ENCODE measurements at places on chromosomes 2 and 18.
A peak's percentile ranks its signal among the peaks of the same experiment; 100 is the strongest.

GRCh38 chr18:79251021-79251420 lies 144.7 kb upstream of the NFATC1 start:
- peaks cover 2% of the 10 kb centered on the region for H3K36me3 ChIP-seq
- no peak for DNase-seq
- peaks cover 12% of the 10 kb centered on the region for H3K4me1 ChIP-seq
- no peaks in the 10 kb centered on the region for H3K27me3 ChIP-seq
- no peak overlapping the region for H3K27ac ChIP-seq
- H3K4me3 ChIP-seq = no peak overlapping the region

DNA sequence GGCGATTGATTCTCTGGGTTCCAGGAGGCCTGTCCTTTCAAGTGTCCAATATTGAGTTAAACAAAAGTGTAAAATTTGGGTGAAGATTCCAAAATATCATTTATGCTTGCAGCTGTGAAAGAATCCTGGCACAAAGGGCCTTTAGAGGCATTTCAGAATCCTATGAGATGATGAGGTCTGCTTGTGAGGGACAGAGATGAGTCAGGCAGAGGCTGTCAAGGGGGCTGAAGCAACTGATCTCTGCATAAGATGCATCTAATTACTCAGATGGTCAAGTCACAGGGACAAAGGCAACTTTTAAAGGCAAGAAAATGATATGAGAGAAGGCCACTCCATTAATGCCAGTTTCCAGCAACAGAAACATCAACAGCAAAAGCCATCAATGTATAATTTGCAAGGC lies 78.8 kb downstream of the FHOD3 start:
- no peak overlapping the region for H3K4me3 ChIP-seq
- DNase-seq = no peak
- peaks cover 27% of the 10 kb centered on the region for H3K27me3 ChIP-seq
- no peaks in the 10 kb centered on the region for H3K4me1 ChIP-seq

- peaks cover 6% of the 10 kb centered on the region for H3K4me1 ChIP-seq
- peaks cover 28% of the 10 kb centered on the region for H3K27me3 ChIP-seq
- H3K4me3 ChIP-seq = no peak overlapping the region
- no peaks in the 10 kb centered on the region for H3K36me3 ChIP-seq
Observed at GRCh38 chr18:61582202-61582710, 249.0 kb downstream of the CDH20 start.

DNA sequence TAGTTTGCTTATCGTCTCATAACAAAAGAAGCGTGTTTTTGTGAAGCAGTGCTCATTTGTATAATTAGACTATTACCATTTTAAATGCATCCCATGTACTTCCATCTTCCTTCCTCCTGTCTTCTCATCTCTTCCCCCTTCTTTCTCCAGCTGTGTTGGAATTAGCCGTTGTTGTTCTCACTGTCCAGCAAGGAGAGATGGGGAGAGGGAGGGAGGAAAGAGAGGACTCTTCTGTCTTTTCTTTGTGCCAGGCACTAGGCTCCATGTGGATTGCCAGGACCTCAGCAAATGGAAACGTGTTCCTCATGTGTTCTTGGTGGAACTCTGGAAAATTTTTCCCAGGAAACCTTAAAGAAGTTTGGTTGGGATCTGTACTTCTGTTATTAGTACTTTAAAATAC lies 131.7 kb downstream of the PHLPP1 start:
- H3K36me3 ChIP-seq = peaks cover 2% of the 10 kb centered on the region
- no peak overlapping the region for H3K4me3 ChIP-seq
- DNase-seq = no peak

DNA sequence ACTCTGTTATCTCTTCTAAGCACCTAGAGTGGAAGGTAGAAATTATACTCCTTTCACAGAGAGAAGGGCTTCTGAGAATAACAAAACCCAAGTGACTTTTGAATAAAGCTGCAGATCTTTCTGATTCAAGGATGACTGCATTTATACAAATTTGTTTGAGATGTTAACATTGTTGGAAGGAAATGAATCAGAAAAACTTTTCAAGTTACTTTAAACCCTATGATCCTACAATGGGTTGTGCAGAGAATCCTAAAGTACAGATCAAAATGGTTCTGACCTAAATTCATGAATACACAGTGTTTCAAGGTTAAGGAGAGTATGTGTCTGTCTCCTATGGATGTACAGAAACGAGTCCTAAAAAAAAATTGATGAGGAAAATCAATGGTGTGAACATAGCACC lies 1.8 kb downstream of the RFTN2 start:
- H3K36me3 ChIP-seq = no peaks in the 10 kb centered on the region
- H3K27me3 ChIP-seq = peaks cover 22% of the 10 kb centered on the region
- no peak overlapping the region for H3K4me3 ChIP-seq
- H3K4me1 ChIP-seq = no peaks in the 10 kb centered on the region
- no peak overlapping the region for H3K27ac ChIP-seq
- no peak for DNase-seq

DNA sequence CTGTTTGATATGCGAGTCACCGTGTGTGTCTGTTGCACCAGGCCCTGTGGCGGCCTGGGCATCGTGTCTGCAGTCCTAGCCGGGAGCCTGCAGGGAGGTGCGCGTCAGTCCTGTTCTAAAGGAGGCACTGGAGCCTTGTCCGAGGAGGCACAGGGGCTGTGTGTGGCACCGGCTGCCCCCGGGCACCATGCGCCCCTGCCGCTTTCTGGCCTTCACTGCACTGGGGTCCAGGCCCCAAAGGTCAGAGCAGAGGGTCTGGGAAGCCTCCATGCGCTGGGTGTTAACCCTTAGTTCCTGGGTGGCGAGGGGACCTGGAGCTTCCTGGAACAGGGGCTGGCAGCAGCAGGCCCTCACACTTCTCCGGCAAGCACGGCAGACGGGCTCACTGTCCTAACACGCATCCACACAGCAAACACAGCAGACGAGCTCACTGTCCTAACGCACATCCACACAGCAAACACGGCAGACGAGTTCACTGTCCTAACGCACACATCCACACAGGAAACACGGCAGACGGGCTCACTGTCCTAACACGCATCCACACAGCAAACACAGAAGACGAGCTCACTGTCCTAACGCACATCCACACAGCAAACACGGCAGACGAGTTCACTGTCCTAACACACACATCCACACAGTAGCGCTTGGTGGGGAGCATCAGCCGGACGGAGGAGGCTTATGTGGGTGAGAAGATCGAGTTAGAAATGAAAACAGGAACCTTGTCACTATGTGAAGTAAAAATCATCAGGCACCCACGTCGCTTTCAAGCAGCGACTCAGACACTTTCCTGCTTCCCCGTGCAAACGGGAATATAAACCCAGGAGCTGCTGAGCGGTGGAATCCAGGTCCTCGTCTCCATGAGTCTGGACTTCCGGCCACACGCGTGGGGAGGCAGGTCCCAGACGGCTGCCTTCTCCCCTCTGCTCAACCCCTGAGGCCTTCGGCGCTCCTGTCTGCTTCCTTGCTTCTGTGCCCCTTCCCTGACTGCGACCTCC lies 65.3 kb downstream of the TPO start:
- DNase-seq = no peak
- H3K27me3 ChIP-seq = no peaks in the 10 kb centered on the region
- H3K4me1 ChIP-seq = no peaks in the 10 kb centered on the region
- H3K27ac ChIP-seq = no peak overlapping the region
- no peaks in the 10 kb centered on the region for H3K36me3 ChIP-seq

- no peak overlapping the region for H3K27ac ChIP-seq
- DNase-seq = no peak
- H3K4me1 ChIP-seq = peaks cover 3% of the 10 kb centered on the region
- no peaks in the 10 kb centered on the region for H3K36me3 ChIP-seq
- H3K27me3 ChIP-seq = peaks cover 11% of the 10 kb centered on the region
Observed at GRCh38 chr2:71600555-71600954, 147.2 kb downstream of the DYSF start.

DNA sequence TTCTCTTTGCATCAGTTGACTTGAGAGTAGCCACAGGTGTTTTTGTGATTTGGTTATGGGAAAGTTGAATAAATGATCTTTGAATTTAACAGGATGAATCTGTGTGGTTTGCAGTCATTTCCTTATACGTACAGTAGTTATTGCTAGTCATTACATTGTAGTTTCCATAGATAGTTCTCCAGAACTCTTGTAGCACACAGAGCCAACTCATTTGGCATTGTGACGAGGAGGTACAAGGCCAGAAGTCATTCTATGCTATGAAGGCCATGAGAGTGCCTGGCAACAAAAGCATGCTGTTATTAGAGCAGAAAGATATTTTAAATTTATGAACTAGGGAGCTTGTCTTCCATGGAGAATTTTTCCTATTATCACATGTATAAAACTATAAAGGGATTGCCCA lies 973.0 kb upstream of the CHAC2 start:
- H3K4me3 ChIP-seq = no peak overlapping the region
- DNase-seq = no peak
- H3K36me3 ChIP-seq = no peaks in the 10 kb centered on the region

DNA sequence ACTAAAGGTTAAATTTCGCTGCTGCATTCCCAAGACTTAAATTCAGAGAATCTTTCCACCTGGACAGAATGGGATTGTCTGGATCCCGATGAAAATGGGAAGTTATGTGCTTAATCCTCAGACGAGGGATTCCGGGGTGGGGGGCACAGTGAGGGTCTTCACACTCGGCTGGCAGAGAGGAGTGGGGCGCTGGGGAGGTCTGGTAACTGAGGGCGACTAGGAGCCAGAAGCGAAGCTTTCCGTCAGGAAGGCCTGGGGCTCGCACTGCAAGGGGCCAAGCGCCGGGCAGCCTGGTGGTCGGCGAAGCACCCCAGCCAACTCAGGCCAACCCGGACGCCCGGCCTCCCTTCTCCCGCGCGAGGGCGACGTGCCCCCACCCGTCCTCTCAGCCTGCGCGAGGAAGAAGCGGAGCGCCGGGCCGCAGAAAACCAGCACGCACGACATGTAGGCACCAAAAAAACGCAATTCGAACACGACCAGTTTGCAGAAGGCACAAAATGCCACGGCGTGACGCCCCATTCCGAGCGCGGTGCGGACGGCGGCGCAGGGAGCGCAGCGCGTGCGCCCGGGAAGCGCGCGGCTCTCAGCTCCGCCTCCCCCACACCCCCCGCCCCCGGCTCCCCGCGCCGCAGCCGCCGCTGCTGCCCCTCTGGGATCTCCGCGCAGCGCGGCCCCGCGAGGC lies 188.1 kb downstream of the ZEB2 start:
- H3K27me3 ChIP-seq = peaks cover 2% of the 10 kb centered on the region
- H3K4me3 ChIP-seq = peak overlapping the region; percentile 93
- H3K27ac ChIP-seq = peak overlapping the region; percentile 98
- H3K4me1 ChIP-seq = peaks cover 38% of the 10 kb centered on the region
- H3K36me3 ChIP-seq = peaks cover 19% of the 10 kb centered on the region

GRCh38 chr2:43408407-43409160 lies 182.2 kb upstream of the ZFP36L2 start:
- no peak overlapping the region for H3K27ac ChIP-seq
- peaks cover 5% of the 10 kb centered on the region for H3K36me3 ChIP-seq
- no peaks in the 10 kb centered on the region for H3K4me1 ChIP-seq
- no peak for DNase-seq

GRCh38 chr2:61117534-61117933 lies 44.5 kb upstream of the C2orf74 start:
- H3K4me1 ChIP-seq = peaks cover 9% of the 10 kb centered on the region
- no peaks in the 10 kb centered on the region for H3K36me3 ChIP-seq
- H3K27ac ChIP-seq = no peak overlapping the region

DNA sequence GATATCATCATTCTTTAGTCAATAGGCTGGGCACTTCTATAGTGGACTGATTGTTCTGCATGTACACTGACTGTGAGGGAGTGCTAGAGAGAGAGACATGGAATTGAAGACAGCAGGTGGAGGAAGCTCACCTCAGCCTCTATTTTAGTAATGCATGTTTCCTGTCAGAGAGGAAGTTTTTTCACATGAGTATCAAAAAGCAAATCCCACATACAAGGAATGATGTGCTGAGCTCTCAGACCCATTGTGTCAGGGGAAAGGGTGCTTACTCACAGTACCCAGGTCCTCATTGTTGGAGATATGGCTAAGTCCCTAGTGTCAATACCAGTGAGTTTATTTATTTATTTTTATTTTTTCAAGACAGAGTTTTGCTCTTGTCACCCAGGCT lies 9.9 kb upstream of the CDK15 start:
- H3K27me3 ChIP-seq = peaks cover 2% of the 10 kb centered on the region
- H3K27ac ChIP-seq = no peak overlapping the region
- no peaks in the 10 kb centered on the region for H3K36me3 ChIP-seq
- DNase-seq = no peak
- H3K4me3 ChIP-seq = no peak overlapping the region

DNA sequence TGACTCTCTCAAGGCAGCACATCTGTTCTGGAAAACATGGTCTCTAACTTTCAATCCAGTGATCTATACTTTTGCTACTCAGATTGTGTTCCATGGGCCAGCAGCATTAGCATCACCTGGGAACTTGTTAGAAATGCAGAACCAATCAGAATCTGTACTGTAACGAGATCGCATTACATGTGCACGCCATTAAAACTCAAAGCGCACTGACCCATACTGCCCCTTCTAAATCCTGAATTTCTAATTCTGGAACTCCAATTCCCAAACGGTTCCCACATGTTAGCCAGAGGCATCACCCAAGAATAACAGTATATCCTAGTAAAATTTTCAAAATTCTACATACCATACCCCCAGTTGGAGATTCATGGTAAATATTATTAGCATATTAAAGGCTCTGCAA lies 10.5 kb upstream of the DCTN1 start:
- H3K4me1 ChIP-seq = peaks cover 7% of the 10 kb centered on the region
- H3K36me3 ChIP-seq = no peaks in the 10 kb centered on the region
- H3K27me3 ChIP-seq = no peaks in the 10 kb centered on the region
- H3K27ac ChIP-seq = no peak overlapping the region
- H3K4me3 ChIP-seq = peak overlapping the region; percentile 86
- DNase-seq = no peak

GRCh38 chr2:41998186-41999127 lies 49.4 kb upstream of the PKDCC start:
- H3K4me1 ChIP-seq = no peaks in the 10 kb centered on the region
- no peak overlapping the region for H3K4me3 ChIP-seq
- H3K36me3 ChIP-seq = peaks cover 5% of the 10 kb centered on the region
- H3K27ac ChIP-seq = no peak overlapping the region
- DNase-seq = no peak
- H3K27me3 ChIP-seq = peaks cover 14% of the 10 kb centered on the region

- no peaks in the 10 kb centered on the region for H3K27me3 ChIP-seq
- no peak for DNase-seq
- H3K4me1 ChIP-seq = peaks cover 10% of the 10 kb centered on the region
- peaks cover 8% of the 10 kb centered on the region for H3K36me3 ChIP-seq
- no peak overlapping the region for H3K27ac ChIP-seq
- no peak overlapping the region for H3K4me3 ChIP-seq
Observed at GRCh38 chr2:127454595-127455565, 36.7 kb downstream of the PROC start.

DNA sequence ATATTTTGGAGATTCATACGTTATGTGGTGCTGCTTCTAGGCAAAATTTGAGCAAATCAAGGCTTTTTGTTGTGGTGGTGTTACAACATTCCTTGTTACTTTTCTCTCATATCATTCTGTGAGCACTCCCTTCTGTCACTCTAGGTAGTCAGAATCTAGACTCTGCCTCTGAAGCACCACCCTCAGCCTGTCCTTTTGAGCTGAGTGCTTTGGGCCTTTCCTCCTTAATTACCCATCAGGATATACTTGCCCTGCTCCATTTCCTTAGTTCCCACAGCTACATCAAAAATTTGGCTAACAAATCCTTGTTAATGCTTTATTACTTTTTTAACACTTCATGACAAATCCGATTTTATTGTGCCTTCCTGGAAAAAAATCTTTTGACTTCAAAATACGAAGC lies 289.6 kb downstream of the CALCRL start:
- DNase-seq = no peak
- no peaks in the 10 kb centered on the region for H3K27me3 ChIP-seq
- H3K27ac ChIP-seq = no peak overlapping the region
- no peaks in the 10 kb centered on the region for H3K36me3 ChIP-seq
- H3K4me3 ChIP-seq = no peak overlapping the region
- no peaks in the 10 kb centered on the region for H3K4me1 ChIP-seq

All from activated CD4-positive, alpha-beta T cell treated with anti-CD3 and anti-CD28 coated beads for 36 hours (primary cell).